Heart right ventricle (tissue), 16 donors: ENCODE measurements at places on chromosomes 1 and 21.

DNA sequence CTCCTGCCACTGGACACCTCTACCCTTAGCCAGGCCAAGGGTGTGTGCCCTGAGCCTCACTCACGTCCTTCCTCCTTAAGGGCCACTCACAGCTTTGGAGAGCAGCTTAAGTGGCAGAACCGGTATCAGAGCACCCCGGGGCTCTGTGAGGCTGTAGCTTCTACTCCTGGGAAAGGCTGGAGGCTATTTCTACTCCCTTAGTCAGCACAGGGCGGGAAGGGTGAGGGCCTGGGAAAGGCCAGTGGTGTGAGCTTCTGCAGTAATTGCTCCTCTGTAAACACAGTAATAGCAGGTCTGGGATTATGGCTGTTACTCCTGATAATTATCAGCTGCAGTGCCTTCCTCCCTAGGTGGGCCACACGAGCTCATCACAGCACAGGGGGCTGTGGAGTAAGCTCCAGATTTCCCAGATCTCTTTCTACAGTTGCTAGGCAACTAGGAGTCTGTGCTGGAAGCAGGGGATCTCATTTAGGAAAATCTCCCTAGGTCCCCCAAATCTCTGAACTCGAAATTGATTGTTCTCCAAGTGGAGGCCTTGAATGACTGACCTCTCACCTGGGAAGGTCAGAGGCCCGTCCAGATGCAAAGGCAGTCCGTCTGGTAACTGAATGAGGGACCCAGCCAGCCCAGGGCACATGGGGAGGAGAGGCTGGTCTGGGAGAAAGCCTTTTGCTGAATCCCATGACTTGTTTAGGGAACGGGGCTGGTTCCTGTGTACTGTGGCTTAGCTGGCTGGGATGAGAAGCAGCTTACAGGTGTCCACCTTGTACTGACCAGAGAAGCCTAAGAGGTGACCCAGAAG is 29.3 kb downstream of the IER5 start:
- DNase-seq, result no peak

DNA sequence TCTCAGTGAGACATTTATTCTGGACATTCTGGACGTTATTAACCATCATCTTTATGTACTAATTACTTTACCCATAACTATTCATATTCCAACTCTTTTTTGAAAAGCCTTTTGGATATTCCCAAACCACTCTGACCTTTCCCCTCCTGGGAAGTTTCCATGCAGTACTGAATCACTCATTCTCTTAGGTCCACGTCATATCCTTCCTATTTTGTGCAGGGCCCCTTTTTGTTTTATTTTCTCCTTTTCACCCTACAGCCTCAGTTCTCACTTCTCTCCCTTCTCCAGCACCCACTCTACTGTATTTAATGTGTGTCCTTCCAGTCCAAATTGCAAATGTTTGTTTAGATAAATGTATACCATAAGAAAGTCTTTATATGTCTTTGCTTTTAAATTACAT is 16.4 kb upstream of the ATP1A1 start:
- DNase-seq, result no peak

DNA sequence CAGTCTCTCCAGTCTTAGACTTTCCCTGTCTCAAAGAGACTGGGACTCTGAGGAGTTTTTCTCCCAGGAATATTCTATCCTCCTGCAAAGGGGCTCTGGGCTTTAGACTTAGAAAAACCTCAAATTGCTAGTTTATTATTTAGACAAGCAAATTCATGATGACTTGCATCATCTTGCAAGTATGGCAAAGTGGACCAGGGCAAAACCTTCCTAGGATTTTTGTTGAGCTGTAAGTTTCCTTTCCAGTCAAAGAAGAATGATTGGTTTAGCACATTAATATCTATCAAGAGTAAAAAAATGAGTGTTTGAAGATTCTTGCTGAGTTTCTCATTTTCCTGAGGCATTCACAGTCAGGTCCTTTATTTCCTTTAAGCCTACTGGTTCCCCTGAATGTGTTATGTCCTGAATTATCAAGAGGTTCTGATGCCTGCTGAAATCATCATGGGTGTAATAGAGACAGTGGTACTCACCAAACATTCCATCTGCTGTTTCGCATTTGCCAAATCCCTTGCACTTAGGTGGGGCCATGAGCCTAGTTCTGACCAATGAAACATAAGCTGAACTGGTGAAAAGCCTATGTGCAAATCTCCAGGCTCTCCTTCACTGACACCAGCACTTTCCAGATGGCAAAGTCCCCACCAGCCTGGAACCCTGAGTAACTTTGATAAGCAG is 25.2 kb upstream of the SPAG17 start:
- no peak for DNase-seq

GRCh38 chr1:203592730-203593129 is 33.9 kb upstream of the ATP2B4 start:
- no peak for DNase-seq

GRCh38 chr1:179754041-179754624 is 11.0 kb downstream of the FAM163A start:
- no peak for DNase-seq

- no peak for DNase-seq
These were observed 35.6 kb downstream of the CAMSAP2 start for GRCh38 chr1:200774311-200774710.

GRCh38 chr1:89347296-89347695 is 16.6 kb upstream of the GBP6 start:
- no peak for DNase-seq

GRCh38 chr21:36115138-36115730 is 19.6 kb upstream of the CBR3 start:
- no peak for DNase-seq

- no peak for DNase-seq
These were observed 8.9 kb downstream of the BSND start for GRCh38 chr1:55007625-55008024.

- no peak for DNase-seq
These were observed 103.6 kb upstream of the IVNS1ABP start for GRCh38 chr1:185420588-185421081.

DNA sequence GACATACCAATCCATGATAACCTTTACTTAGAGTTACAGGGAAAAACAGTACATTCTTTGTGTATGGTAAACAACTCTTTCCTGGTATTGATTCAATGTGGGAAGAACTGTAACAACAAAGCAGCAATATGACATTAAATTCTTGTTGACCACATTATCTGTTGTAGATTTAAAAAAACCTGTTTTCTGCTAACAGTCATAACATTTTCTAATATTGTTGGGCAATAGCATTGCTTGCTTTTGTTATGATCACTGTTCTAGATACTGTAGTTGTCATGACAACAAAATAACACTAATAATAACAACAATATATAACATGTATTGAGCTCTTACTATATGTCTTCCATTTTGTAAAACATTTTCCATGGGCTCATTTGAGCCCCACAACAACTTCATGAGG is 54.2 kb downstream of the PDE4B start:
- DNase-seq, result no peak

- DNase-seq, result peak; percentile 44
These were observed 13.2 kb downstream of the PPP1R15B start for GRCh38 chr1:204398197-204399125.

GRCh38 chr1:180646547-180646946 is 14.7 kb downstream of the XPR1 start:
- DNase-seq, result no peak

DNA sequence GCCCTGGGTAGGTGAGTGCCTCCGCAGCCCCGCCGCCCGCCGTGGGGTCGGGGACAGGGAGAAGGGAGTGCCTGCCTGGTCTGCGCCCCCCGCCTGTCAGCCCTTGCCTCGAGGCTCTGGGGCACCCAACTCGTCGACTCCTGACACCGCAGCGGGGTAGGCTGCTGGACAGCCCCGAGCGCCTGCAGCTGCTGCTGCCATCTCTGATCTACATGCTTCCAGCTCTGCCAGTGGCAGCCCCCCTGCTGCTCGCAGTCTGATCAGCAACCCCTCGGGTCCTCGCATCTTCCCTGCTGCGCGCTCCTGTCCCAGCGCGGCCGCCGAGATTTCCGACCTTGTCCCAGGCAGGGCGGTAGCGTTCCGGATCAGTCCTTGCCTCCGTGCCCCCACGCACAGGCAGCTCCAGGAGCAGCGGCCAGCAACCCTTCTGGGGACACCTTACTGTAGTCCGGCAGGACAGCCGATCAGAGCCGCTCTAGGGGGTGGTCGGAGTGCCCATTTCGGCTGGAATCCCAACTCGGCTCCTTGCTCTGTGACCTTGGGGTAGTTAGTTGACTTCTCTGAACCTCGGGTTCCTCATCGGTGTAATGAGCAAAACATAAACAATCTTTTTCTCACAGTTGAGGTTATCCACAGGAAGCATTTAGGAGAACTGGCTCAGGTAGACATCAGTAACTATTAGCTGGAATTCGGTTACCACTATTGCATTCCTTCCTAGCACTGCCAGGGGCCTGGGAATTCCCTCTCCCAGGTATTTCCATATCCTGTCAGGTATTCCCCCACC is 540 bp downstream of the BCAN start:
- no peak for DNase-seq

GRCh38 chr1:159916242-159917051 is 8.9 kb downstream of the TAGLN2 start:
- no peak for DNase-seq

DNA sequence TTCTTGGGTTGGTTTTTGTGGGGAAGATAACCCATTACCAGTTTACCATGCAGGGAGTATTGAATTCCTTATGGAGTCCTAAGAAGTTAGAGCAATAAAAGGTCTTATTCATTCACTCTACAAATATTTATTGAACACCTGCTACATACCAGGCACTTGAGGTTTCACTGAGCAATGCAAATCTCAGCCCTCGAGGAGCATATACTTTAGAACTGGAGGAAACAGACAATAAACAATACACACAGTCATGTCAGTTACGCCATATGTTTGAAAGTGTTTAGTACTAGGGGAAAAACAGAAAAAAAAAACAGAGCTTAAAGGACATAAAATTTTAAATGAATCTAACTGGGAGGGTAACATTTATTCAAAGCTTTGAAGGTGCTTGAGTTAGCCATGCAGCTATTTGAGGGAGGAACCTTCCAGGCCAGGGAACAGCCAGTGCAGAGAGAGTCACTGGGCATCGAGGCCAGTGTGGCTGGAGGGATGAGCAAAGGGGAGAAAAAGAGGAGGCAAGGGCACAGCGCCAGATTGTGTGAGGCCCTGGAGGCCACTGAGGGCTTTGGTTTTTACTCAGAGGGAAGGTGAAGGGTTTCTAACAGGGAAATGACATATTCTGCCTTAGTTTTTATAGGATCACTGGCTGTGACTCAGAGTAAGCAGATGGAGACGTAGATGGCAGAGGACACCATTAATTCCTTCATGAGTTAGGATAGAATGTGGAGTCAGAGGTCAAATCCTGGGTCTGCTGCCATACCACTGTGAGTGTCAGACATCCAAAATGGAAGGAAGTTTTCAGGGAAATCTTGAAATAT is 32.7 kb downstream of the C1orf21 start:
- no peak for DNase-seq

GRCh38 chr1:243433737-243434370 is 178.0 kb downstream of the SDCCAG8 start:
- no peak for DNase-seq

- no peak for DNase-seq
These were observed 365.8 kb upstream of the C1orf174 start for GRCh38 chr1:4265836-4266235.

DNA sequence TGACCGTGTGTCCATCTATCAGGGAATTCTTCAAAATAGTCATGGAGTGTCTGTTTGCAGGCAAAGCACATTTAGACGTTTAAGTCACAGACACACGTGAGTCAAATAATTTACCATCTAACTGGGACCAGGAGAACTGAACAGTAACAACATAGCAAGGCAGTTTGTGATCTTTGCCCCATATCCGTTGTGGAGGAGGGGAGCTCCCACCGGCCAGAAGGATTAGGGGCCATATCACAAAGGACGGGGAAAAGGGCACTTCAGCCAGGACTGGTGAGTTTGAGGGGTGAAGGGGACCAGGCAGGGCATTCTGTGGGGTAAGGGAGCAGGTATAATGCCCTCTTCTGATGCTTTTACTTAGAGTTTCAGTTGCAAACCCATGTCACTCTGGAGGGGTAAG is 22.9 kb downstream of the ELAPOR1 start:
- DNase-seq, result no peak

DNA sequence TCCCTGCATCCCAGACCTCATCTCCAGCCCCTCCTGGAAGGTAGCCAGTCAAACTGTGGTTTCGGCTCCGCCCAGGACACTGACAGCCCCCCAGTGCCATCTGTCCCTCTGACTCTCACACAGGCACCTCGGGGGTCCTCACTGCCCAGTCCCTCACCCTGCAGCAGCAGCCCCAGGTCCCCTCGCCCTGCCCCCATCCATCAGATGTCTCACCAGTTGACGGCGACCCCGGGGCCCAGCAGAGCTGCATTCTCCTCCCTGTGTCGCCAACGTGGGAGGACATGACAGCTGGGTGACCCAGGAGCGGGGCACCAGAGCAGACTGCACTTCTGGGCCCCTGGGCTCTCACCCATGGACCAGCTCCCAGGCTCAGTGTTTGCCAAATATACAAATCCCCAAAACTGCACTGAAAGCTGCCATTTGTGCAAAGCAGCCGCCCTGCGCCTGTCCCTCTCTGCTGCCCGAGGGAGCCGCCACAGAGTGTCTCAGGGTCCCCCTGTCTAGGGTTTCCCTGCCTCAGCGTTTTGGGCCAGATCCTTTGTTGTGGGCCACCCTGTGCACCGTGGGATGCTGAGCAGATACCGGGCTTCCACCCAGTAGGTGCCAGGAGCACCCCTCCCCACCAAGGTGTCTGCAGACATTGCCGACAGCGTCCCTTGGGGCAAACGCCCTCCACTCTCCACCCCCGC is 48.2 kb downstream of the PRDM15 start:
- DNase-seq, result no peak

DNA sequence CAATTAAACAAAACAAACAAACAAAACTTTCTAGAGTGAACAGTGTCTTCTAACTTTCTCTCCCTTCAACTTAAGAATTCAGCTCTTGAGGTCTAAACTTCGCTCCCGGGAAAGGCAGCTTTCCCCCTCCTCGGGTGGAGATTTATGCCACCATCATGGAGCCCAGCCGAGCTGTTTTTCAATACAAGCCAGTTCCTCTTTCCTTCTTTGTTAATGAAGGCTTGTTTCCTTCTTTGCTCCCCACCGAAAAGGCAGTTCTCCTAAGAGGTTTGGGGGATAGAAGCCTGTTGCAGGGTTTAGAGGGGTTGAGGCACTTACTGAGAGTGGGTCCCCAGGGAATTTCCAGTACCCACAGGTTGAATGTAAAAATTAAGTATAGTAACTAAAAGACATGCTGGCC is 26.5 kb downstream of the OLIG1 start:
- DNase-seq, result no peak

DNA sequence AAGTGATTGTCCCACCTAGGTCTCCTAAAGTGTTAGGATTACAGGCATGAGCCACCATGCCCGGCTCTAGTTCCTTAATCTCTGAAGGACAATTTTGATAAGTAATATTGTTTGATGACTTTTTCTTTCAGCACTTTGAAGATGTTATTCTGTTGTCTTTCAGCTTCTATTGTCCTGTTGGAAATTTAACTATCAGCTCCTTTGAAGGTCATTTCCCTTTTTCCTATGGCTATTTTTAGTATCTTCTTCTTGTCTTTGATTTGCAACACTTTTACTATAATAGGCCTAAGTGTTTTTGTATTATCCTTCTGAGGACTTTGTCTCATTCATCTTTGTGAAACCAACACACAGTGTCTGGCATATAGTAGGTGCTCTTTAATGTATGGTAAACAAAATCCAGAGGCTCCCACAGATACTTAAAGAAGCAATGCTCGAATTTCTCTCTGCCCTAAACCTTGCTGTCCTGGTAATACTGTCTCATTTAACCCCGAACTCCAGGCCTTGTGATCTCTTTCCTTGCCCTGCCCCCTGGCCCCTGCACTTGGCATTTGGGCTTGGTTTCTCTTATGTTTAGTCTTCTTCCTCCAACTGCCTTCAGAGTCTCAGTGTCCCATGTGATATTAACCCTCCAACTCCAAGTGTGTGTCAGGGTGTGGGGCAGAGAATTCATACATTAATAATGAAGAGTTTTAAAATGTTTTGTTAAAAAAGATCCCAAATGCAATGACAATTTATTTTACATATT is 19.0 kb upstream of the AGO1 start:
- no peak for DNase-seq
